ENCODE measurements at places on chromosomes 7 and 10. TPM values are rescaled to one million over a fixed set of nuclear protein-coding genes. Genes with fewer than 3 reads are reported as not detected.

GRCh38 chr7:2071133-2071832, 161.5 kb downstream of the MAD1L1 start:
- DNase-seq = no peak

GRCh38 chr10:16009785-16010184, 149.5 kb upstream of the MINDY3 start:
- DNase-seq = no peak

- DNase-seq = no peak
Measured at GRCh38 chr10:119020627-119020946, 8.9 kb upstream of the NANOS1 start.

DNA sequence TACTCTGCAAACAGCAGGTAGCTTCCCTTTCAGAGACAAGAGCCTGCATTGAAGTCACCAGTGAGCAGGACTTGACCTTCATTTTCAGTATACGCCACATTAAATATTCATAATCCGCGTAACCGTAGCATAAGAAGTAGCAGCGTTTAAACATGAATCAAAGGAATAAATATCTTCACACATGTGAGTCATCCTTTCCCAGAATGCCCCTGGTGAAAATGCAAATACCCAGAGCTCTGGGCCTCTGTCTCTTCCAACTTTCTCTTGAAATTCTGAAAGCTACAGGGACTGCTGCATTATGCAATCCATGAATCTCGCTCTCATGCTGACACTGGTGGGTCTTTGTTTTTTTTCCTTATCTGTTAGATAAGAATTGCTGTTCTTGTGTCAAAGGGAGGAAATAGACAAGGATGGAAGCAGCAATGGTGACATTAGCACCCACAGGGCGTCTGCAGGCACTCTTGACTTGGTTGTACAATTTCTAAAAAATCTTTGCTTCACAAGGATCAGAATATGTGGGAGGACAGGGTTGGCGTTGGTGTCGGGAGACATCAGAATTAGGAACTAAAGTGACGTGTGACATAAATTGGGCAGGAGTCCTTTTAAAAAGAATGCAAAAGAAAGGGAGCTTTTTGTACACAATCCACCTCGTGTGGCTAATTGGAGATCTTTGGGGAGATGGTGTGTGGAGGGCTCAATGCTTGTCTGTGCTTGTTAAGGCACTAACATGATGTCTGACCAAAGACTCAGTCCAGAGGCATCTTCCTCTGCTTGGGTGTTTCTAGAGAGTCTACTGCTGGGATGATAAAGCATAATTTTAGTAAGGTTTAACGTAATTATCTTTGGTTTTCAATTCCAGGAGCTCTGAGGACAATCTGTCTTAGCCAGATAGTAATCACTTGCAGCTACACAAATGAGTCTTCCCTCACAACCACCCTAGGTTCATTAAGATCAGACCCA, 390.3 kb downstream of the KCNMA1 start:
- DNase-seq = no peak

GRCh38 chr7:139118234-139118804, 8.8 kb upstream of the ZC3HAV1 start:
- DNase-seq = no peak

- DNase-seq = no peak
Measured at GRCh38 chr7:27928001-27928400, 188.0 kb downstream of the TAX1BP1 start.

- no peak for DNase-seq
Measured at GRCh38 chr10:86110156-86110786, 256.3 kb downstream of the GRID1 start.

Gene C10orf62
- polyA plus RNA-seq = not detected

DNA sequence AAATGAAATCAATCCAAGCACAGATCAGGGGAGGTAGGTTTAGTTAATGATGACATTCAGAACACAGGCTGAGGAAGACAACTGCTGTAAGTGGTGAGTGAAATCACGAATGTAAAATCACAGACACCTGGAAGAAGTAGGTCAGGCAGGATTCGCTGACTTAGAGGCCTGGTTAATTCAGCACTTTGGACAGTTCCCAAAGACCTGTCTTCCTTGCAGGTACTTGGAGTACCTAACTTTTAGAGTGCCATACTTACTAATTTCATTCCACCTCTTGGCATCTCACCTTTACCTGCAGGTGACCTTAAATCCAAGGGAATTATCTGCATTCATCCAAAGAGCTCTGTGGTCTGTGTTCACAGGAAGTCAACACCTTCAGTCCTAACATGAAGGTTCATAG, 822.3 kb downstream of the PHTF2 start:
- no peak for DNase-seq
